Muscle of back (tissue), 13 donors: ENCODE measurements at places on chromosomes 1 and 21.

- no peak for DNase-seq
These were observed 24.4 kb downstream of the RC3H1 start for GRCh38 chr1:173997791-173998190.

DNA sequence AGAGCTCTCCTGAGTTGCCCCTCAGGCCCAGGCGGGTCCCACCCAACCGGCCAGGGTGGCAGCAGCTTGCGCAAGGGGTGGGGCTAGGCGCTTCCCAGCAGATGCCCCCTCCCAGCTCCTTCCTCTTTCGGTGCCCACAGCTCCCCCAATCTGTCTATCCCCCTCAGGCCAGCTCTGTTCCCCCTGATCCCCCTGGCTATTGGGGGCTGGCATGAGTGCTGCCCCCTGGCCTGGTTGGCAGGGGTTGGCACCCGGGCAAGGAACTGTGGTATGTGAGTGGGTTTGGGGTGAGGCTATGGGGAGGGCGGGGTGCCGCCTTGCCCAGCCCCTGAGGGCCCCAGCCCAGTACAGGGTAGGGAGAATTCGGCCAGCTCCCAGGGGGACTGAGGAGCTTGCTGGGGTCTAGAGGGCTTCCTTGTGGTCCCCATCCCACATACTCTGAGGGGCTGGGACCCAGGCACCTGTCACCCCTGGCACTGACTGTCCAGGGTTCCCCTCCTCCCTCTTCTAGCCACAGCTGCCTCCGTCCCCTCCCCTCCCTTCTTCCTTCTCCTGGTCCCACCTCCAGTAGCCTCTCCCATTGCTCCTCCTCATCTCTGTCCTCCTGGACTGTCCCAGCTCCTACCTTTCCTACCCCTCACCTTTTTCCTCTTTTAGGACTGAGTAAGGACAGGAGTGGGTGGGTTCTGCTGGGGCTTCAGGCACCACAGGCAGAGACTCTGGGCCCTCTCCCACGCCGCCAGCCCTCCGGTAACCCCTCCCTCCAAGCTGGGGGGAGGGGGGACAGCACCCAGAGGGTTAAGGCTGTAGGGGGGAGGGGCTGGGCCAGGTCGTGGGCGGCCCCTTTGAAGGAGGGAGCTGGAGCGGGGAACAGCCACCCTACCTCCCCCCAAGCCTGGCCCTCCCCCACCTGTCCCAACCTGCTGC lies 5.7 kb downstream of the ZBTB7B start:
- no peak for DNase-seq

- no peak for DNase-seq
These were observed 17.5 kb downstream of the KPNA6 start for GRCh38 chr1:32125313-32125712.

DNA sequence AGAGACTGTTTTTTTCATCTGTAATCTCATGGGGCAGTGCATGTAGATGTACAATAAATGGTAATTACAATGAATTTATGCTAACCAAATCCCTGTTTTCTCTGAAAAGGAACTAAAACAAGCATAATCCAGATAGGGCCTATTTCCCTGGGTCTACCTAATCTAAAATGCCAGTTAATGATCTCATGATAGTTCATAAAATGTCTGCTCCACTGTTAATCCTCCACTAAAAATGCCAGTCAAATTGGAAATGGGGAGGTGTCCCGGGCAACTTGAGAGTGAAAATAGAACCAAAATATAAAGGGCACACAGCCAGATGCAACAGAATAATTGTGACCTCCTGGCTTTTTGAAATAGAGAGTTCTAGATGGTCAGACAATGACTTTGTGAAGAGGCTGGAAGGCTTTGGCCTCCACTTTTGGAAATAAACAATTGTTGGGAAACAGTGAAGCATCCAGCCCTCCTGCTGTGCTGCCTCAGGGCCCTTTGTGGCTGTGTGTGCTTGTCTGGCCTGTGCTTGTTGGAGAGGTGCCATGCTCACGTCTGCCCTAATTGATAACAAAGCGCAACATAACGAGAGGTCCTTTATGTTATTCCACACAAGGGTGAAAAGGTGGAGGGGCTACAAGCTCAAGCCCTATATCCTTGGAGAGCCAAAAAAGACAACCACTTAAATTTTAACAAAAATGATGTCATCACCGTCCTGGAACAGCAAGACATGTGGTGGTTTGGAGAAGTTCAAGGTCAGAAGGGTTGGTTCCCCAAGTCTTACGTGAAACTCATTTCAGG lies 97.7 kb downstream of the ATP5PO start:
- no peak for DNase-seq

DNA sequence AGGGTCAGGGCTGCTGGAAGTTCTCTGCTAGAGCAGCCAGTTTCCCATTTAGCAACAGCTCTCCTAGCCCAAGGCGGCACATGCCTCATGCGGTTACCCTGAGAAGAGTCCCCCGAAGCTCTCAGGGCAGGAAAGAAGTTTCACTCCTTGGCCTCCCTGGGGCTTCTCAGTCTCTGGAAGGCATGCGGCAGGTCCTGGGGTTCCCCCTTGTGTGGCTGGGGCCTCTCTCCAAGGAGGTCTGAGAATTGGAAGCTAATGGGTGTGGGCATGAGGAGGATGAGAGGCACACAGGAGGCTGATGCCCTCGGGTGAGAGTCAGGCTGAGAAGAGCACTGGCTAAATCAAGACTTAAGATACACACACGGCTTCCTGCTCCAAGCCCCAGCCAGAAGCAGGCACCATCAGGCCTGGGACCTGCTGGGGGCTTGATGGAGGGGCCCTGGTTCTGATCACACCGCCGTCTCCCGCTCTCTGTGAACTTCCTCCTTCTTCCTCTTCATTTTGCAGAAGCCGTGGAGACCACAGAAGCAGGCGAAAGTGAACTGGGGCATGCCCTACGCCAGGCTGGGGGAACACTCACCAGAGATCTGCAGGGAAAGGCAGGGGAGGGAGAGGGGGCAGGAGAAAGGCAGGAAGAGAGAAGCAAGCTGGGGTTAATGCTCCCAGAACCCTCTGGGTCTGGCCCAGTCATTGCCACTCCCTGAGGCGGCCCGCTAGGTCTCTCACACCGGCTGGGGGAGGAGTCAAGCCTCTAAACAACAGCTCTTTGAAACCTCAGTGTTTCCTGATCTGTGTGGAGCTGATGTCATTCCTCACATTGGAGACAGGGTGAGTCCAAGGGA lies 15.1 kb downstream of the BLACAT1 start:
- DNase-seq, result no peak

DNA sequence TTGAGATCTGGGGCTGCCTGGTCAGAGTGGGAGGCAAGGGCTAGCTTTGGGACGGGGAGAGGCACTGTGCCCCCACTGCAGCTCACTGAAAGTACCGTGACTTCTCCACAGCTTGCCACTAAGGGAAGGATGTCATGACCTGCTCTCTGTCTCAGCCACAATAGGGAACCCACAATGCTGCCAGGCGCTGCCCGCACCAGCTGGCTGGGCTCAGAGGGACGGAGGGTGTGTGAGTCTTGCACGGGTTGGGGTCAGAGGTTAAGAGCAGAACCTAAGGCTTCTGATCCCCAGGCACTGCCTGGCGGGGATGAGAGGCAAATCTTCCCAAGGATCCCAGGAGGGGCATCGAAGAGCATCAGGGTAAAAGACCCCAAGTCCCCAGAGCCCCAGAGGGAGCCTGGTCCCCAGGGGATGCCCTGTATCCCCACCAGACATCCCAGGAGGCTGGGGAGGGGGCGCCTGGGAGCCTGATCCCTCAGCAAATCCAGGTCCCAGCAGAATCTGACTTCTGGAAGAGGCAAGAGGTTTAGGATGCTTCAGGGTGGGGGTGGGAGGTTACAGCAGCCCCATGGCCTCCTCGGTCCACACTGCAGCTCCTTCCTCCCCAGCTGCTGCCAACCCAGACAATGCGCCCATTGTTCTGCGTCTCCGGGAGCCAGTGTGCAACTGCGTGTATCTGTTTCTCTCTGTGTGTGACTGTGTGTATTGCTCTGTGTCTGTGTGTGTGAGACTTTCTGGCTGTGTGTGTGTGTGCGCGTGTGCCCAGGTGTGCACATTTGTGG lies 2.0 kb upstream of the MARCKSL1 start:
- peak; percentile 59 for DNase-seq

DNA sequence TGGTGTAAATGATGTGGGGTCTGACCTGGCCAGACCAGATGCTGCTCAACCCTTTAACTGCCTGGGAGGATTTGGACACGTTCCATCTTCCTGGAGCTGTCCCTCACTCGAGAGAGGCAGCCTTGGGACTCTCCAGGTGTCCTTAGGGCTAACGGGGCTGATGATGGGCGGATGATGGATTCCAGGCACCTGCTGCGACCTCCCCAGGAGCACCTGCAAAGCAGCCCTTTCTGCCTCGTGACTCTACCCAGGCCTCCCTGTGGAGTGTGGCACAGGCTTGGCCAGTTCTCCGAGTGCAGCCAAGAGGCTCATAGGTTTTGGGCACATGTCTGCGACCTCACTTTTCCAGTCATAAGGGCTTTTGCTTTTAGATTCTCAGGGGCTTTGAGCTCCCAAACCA lies 12.3 kb upstream of the TRIM17 start:
- DNase-seq, result no peak

- peak; percentile 53 for DNase-seq
These were observed 69.6 kb downstream of the SDCCAG8 start for GRCh38 chr1:243325305-243325890.
